HuH-7 (cell line): ENCODE measurements at places on chromosomes 5 and 9.

GRCh38 chr9:20289423-20290010 lies 332.8 kb downstream of the MLLT3 start:
- DNase-seq = no peak

- DNase-seq = no peak
These were observed 133.9 kb downstream of the MUSK start for GRCh38 chr9:110802416-110803035.

DNA sequence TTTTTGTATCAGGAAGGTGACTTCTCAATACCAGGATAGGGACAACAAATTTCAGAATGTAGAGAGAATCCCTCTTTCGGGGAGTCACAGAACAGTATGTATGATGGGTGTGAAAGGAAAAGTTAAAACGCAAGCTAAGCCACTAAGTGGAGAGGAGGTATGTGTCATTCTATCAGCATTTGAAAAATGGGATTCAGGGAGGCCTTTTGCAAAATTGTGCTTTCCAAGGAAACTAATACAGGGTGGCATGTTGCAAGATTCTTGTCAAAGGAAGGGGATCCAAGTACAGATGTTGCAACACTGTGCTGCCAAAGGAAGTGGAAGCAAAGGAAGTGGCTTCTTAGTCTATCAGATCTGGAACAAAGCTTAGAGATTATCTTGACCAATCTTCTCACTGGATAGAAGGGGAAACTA lies 12.6 kb upstream of the TNIP1 start:
- DNase-seq = no peak

DNA sequence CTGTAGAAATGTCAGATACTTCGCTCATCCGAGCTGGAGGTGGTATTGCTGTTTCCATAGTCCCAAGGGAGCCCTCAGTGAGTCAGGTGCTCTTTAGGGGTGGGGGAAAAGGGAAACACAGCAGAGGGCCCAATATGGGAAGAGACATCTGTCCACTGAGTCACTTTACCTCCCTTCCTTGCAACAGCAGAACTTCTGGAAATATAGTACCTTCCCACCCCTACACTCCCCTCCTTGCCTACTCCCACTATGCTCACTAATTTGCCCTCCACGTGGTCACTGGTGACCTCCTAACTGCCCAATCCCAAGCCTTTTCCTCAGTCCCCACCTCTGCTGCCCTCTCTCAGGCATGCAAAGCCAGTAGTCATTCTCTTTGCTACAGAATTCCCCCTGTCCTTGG lies 1.9 kb downstream of the HK3 start:
- no peak for DNase-seq

DNA sequence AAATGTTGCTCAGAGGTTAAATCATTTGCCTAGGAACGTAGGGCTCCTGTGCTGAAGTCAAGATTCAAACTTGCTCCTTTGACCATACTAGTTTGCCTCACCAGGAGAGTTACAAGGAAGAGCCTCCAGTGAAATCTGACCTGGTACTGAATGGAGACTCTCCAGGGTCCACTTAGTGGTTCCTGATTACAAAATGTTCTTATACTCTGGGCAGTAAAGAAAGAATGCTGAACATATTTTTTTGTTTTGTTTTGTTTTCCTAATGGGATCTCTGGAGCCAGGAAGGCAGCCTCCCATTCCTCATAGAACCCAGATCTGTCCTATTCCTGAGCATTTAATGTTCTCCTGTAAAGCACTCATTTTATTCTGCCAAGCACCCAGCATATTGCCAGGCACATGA lies 256.5 kb upstream of the CLINT1 start:
- no peak for DNase-seq

GRCh38 chr9:1173211-1173610 lies 123.1 kb downstream of the DMRT2 start:
- no peak for DNase-seq

- peak; percentile 35 for DNase-seq
These were observed 337.5 kb downstream of the CDH9 start for GRCh38 chr5:26700759-26701384.

GRCh38 chr5:173726846-173727557 lies 110.6 kb upstream of the BOD1 start:
- no peak for DNase-seq

DNA sequence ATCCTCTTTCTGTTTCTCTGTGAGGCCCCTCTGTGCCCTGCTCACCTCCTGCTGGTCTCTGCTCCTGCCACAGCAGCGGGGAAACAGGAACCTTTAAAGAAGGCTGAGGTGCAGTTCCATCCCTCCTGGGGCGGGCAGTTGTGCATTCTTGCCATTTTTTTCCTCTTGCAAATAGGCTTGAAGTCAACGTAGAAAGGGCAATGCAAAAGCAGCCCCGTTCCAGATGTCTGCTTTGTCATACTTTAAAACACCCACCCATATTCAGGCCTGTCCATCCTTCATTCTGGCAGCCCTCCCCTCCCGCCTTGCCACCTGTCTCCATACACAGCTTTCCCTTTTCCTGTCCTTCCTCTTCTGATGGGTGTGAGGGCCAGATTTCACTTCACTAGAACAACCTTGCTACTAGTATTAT lies 65.4 kb upstream of the KLF9 start:
- DNase-seq = no peak

DNA sequence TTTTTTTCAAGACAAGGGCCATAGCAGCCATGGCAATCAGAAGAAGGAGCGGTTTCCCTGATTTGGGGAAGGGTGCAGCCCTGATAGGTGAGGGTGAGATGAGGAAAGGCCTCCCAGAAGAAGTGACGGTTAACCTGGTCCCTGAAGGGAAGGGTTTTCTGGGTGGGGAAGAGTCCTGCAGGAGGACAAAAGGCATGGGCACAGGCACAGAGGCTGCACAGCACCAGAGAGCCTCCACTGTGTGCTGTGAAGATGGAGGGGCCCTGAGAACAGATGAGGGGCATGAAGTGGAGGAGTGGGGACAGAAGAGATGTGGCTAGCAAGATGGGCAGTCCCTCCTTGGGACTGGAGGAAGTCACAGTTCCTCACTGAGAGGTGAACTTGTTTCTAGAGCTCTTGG lies 46.3 kb upstream of the CXCL14 start:
- DNase-seq = no peak
